ENCODE measurements at places on chromosomes 16 and 17. TPM values are rescaled to one million over a fixed set of nuclear protein-coding genes. Genes with fewer than 3 reads are reported as not detected.
A peak's percentile ranks its signal among the peaks of the same experiment; 100 is the strongest.

Gene HSD11B2
- total RNA-seq = 3.1 TPM

Gene CACNG3
- not detected for total RNA-seq

Gene GRIN2A
- total RNA-seq = not detected

DNA sequence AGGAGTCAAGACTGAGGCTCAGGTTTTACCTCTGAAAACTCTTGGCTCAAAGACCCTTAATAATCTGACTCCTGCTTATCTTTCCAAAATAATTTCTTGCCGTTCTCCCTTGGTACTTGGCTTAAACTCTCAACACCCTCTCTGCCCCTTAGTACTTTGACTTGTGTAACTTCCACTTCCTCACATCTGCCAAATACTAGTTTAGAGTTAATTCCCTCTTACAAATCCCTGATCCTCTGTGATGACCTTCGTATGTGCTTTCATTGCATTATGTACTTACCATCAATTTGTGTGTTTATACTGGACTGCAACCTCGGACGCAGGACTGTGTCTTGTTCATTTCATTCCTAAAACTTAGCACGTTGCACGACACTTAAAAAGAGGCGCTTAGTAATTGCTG lies 35.2 kb downstream of the ZNF207 start:
- no peak overlapping the region for H3K27ac ChIP-seq
- H3K4me1 ChIP-seq = peaks cover 4% of the 10 kb centered on the region
- no peaks in the 10 kb centered on the region for H3K27me3 ChIP-seq
- peaks cover 27% of the 10 kb centered on the region for H3K36me3 ChIP-seq
- no peak overlapping the region for H3K4me3 ChIP-seq

DNA sequence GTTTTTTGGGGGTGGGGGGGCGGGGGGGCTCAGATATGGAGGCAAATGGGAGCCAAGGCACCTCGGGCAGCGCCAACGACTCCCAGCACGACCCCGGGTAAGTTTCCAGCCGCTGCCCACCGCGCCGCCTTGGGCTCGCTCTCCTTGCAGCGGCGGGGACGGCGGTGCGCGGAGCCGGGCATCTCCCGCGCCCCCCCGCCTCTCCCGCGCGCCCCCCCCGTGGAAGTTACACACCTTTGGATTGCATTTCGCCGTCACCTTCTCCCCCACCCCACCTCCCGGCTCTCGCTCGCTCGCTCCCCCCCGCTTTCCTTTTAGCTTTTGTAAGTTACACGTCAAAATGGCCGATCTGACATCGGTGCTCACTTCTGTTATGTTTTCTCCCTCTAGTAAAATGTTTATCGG lies 387 bp downstream of the MSI2 start:
- H3K27me3 ChIP-seq = no peaks in the 10 kb centered on the region
- peak overlapping the region; percentile 90 for H3K27ac ChIP-seq
- peaks cover 26% of the 10 kb centered on the region for H3K36me3 ChIP-seq
- H3K4me1 ChIP-seq = peaks cover 47% of the 10 kb centered on the region
- peak overlapping the region; percentile 88 for H3K4me3 ChIP-seq

DNA sequence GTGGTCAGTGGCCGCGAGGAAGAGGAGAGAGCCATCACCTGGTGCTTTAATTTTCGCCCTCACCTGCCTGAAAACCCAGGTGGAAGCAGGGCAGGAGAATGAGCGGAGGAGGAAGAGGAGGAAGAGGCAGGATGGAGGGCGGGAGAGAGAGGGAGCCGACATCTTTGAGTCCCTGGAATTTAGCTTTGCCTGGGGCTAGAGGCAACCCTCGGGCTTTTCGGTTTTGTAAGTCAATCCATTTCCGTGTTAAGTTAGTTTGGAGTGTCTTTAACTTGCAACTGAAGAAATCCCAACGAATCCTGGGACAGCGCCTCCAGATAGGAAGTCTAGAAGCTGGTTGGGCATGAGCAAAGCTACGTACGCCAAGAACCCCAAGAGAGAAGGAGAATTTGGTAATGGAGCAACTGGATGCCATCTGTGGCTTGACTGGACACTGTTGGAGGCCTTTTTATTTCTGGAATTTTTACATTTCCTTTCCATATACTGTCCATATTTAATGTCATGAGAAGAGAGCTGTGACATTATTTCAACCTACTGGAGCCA lies 36.9 kb upstream of the ATP2A3 start:
- no peak for DNase-seq
- H3K4me1 ChIP-seq = peaks cover 4% of the 10 kb centered on the region
- H3K36me3 ChIP-seq = no peaks in the 10 kb centered on the region
- H3K4me3 ChIP-seq = no peak overlapping the region

DNA sequence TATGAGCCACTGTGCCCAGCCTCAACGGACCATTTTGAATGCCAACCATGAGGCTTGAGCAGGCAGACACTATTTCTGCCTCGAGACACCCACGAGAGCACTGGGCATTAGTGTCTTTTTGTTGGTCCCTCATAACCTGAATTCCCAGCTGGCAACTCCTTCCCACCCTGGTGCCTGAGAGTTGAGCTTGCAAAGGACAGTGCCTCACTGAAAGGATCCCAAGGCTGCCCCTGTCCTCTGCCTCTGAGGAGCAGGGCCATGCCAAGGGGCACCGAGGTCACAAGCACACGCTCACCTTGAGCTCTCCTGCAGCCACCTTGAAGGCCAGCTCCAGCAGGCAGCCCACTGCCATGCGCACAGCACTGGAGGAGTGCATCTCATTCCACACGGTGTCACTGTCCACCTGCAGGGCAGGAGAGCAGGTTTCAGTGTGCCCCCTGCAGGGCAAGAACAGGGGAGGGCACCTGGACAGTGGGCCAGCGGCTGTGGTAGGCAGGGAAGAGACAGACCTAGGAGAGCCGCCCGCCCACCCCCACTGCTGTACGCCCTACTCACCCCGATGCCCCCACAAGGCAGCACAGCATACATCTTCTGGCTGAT lies 12.8 kb downstream of the G6PC3 start:
- DNase-seq = no peak
- peaks cover 13% of the 10 kb centered on the region for H3K4me1 ChIP-seq
- no peaks in the 10 kb centered on the region for H3K27me3 ChIP-seq
- H3K4me3 ChIP-seq = no peak overlapping the region

DNA sequence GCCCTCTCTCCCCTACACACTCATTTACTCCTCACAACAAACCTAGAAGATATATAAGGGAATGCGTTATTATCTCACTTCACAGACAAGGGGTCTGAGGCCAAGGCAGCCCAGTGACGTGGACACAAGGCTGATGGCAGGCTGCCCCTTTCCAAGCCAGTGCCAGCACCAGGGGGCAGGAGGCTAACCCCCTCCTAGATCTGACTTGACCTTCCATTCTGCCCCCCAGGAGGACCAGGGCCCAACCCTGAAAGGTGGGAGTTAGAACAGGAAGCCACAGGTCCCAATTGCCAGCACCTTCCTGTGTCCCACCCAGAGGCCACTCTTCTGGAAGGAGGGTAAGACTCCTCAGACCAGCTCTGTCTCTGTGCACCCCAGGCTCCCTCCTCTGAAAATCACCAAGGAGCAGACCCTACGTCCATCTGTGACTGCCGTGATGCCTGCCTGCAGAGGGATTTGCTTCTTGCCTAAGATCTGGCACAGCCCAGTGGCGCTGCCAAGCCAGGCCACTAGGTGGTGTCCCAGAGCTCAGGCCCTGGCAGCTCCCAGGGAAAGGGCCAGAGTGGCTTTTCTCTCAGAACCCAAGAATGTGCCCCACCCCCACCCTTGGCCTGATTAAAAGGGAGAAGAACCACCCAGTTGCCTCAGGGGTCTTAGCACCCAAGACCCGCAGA lies 42.4 kb upstream of the MRPS23 start:
- H3K36me3 ChIP-seq = no peaks in the 10 kb centered on the region
- no peak overlapping the region for H3K27ac ChIP-seq
- H3K4me3 ChIP-seq = no peak overlapping the region

- no peaks in the 10 kb centered on the region for H3K36me3 ChIP-seq
- peaks cover 4% of the 10 kb centered on the region for H3K4me1 ChIP-seq
- H3K4me3 ChIP-seq = no peak overlapping the region
- H3K27me3 ChIP-seq = no peaks in the 10 kb centered on the region
These were observed 3.7 kb upstream of the ZNF19 start for GRCh38 chr16:71492786-71493185.

DNA sequence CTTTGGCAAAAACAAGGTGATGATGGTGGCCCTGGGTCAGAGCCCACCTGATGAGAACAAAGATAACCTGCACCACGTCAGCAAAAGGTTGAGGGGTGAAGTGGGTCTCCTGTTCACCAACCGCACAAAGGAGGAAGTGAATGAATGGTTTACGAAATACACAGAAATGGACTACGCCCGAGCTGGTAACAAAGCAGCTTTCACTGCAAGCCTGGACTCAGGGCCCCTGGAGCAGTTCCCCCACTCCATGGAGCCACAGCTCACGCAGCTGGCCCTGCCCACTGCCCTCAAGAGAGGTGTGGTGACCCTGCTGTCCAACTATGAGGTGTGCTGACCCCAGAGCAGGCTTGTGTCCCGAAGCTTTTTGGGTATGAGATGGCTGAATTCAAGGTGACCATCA lies 29.7 kb upstream of the DLX4 start:
- DNase-seq = no peak
- H3K27me3 ChIP-seq = peaks cover 26% of the 10 kb centered on the region
- no peaks in the 10 kb centered on the region for H3K4me1 ChIP-seq
- no peaks in the 10 kb centered on the region for H3K36me3 ChIP-seq

DNA sequence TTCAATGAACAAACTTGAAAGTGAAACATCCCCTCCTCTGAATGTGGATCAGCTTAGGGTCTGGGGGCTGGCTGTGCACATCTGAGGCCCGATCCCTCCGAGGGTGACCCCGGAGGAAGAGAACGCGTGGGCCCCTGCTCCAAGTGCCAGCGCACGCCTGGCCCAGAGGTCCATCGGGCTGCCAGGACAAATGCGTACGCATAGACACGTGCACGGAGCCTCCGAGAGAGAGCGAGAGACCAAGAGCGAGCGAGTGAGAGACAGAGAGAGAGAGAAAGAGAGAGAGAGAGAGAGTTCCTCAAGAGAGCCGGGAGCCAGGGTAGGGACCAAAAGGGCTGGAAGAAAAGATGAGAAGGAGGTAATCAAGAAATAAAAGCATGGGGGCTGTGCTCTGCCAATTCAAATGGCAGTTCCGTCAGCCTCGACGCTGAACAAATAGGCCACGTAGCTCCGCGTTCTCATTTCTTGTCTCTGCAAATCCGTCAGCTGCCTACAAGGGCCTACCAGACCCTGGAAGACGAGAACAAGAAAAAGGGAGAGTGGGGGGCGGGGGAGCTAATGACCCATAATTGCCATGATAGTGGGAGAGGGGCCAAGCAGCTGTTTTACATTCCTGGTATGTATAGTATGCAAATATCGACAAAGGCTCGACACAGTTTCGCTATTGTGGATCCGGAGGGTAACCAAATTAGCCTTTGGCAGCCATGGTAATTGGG lies 435.3 kb upstream of the ZFHX3 start:
- H3K36me3 ChIP-seq = no peaks in the 10 kb centered on the region
- peaks cover 38% of the 10 kb centered on the region for H3K27me3 ChIP-seq
- H3K4me3 ChIP-seq = peak overlapping the region; percentile 57
- H3K4me1 ChIP-seq = peaks cover 7% of the 10 kb centered on the region
- DNase-seq = no peak
- no peak overlapping the region for H3K27ac ChIP-seq

- no peak for DNase-seq
- no peaks in the 10 kb centered on the region for H3K4me1 ChIP-seq
- H3K4me3 ChIP-seq = no peak overlapping the region
- no peaks in the 10 kb centered on the region for H3K27me3 ChIP-seq
- no peak overlapping the region for H3K27ac ChIP-seq
- H3K36me3 ChIP-seq = no peaks in the 10 kb centered on the region
These were observed 7.4 kb upstream of the P2RX1 start for GRCh38 chr17:3923466-3924190.

DNA sequence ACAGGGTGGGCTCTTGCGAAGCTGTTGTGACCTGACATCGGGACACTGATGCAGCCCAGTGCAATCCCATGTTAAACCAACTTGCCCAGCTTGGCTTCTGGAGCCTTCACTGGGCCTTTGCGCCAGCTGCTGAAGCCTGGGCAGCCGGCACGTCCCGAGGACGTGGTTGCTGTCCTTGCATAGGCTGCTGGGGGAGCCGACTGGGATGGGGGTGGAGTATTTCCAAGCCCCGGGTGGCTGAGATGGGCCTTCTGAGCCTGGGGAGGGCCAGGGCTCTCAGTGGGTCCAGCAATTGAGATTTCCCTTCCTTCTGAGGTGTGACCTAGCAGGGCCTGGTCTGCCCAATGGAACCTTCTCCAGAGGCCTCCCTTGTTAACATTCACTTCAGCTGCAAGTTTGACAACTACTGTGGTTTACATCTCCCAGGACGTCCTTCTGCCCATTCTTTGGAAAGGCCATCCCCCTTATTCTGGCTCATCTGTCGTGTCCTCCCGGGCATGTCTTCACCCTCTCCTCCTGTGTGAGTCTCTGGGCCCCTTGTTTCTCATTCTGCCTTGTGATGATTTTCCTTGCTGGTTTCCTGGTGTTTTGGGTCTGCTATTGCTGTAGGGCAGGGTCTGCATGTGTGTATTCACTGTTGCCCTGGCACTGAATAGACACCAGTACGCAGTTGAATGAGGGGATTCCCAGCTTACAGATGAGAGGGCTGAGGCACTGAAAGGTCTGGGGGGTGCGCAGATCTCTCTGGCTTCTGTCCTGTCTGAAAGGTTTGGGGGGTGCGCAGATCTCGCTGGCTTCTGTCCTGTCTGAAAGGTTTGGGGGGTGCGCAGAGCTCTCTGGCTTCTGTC lies 34.4 kb downstream of the HAPSTR1 start:
- no peaks in the 10 kb centered on the region for H3K27me3 ChIP-seq
- peaks cover 65% of the 10 kb centered on the region for H3K4me1 ChIP-seq
- peak overlapping the region; percentile 87 for H3K27ac ChIP-seq
- H3K36me3 ChIP-seq = peaks cover 32% of the 10 kb centered on the region

GRCh38 chr16:8753416-8754054 lies 43.9 kb downstream of the TMEM186 start:
- no peak overlapping the region for H3K27ac ChIP-seq
- no peaks in the 10 kb centered on the region for H3K4me1 ChIP-seq
- H3K27me3 ChIP-seq = no peaks in the 10 kb centered on the region

All from activated naive CD8-positive, alpha-beta T cell treated with anti-CD3 and anti-CD28 coated beads for 36 hours (primary cell).